ENCODE measurements at places on chromosomes 2 and 18.

DNA sequence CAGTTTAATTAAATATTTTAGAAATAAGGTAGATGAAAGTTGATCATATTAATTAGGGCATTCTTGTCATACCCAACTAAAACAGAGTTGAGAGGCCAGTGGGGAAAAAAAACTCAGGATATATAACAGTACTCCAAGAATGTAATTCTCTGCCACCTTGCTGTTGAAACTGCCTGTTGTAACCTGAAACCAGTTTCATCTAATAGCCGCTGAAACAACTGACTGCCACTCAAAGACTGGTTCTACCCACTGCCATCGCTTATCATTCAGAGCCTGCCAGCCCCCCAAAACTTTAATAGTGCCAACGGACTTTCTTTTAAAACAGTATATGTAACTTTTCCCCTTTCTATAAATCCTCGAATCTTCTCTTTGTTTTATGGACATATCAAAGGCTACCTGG, 37.7 kb upstream of the FSIP2 start:
- no peak for DNase-seq

DNA sequence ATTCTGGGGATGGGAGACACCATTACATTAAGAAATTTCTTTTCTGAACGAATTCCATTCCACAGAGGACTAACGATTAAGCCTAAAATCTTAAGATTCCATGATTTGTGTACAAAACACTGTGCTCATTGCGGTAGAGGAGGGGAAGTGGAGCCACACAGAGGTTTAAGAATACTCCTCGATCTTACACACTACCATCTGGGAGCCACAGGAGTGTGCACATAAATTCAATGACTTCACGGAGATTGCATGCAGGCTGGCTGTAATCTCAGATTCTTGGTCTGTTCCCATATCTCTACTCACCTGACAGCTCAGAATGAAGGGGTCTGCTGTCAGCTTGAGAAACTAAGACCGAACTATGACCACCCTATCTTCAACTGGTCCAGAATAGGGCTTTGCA, 762 bp downstream of the VPS4B start:
- no peak for DNase-seq

GRCh38 chr18:68376926-68377325, 338.0 kb downstream of the TMX3 start:
- DNase-seq = no peak

DNA sequence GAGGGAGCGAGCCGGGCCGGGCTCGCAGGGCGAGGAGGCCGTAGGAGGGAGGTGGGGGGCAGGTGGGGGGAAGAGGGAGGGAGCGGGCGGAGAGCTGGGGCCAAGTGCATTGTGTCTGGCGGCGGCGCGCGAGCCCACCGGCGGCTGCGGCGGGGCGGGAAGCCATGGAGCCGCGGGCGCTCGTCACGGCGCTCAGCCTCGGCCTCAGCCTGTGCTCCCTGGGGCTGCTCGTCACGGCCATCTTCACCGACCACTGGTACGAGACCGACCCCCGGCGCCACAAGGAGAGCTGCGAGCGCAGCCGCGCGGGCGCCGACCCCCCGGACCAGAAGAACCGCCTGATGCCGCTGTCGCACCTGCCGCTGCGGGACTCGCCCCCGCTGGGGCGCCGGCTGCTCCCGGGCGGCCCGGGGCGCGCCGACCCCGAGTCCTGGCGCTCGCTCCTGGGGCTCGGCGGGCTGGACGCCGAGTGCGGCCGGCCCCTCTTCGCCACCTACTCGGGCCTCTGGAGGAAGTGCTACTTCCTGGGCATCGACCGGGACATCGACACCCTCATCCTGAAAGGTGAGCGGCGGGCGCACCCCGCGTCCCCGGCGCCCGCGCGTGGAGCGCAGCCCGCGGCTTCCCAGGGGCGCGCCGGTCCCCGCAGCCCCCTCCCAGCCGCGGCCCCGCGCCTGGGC, at the start of gene TMEM178A:
Gene TMEM178A (plus strand): TSS at position 107 of the 680 bp plus-strand sequence. CDS start 58 bp downstream, at position 165.
- no peak for DNase-seq

GRCh38 chr18:26422472-26423162, 125.7 kb downstream of the KCTD1 start:
- no peak for DNase-seq

- no peak for DNase-seq
These were observed 32.6 kb upstream of the SLC40A1 start for GRCh38 chr2:189613077-189613636.

All from NT2/D1 (cell line).